Esophagus muscularis mucosa (tissue), 4 donors: ENCODE measurements at places on chromosomes 7 and 10. TPM values are rescaled to one million over a fixed set of nuclear protein-coding genes. Genes with fewer than 3 reads are reported as not detected.

DNA sequence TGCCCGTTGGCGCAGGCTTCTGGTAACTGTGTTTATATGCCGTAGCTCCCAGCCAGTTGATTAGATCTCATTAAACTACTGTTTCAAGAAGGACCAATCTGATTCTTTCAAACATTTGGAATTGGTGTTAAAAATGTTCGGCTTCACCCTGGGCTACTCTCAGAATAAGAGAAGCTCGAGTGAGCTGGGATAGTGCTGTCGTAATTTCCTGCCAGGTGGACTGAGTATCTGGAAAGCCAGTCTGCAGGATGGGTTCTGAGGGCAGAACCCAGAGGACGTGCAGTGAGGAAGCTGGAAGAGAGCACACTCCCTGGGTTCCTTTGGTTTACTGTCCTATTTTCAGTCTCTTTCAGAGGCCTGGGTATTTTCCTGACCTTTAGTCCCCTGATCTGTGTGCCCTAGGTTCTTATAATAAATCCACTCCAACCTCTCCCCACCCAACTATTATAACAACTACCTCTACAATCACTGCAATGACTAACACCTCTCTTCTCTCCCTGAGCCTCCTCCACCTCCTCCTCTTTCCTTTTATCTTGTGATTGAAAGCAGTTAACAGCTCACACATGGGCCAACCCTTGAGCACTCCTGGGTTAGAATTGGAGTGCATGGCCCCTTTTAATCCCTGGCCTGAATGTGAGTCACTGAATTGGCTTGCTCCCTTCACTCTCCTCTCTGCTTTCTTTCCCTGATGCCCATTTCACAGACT is 63.0 kb downstream of the AOAH start:
- H3K27ac ChIP-seq, result no peak overlapping the region
- H3K36me3 ChIP-seq, result no peaks in the 10 kb centered on the region
- DNase-seq, result peak; percentile 75
- H3K4me1 ChIP-seq, result no peaks in the 10 kb centered on the region
- H3K27me3 ChIP-seq, result no peaks in the 10 kb centered on the region
- no peak overlapping the region for H3K4me3 ChIP-seq

DNA sequence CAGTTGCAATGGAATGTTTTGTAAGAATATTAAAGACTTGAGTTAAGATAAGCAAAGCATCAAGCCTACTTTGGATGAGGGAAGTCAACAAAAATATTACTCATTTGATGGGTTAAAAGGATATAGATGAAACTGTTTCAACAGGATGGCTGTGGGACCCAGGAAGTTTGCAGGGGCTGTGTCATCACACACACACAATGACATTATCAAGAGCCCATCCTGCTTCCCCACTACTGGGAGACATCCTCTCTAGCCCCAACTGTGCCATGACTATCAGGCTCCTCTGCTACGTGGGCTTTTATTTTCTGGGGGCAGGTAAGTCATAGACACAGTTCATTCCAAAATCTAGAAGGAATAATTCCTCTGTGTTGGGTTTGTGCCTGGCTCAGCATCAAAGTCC is 78.8 kb upstream of the PRSS1 start:
- no peak for DNase-seq
- no peaks in the 10 kb centered on the region for H3K4me1 ChIP-seq
- H3K36me3 ChIP-seq, result no peaks in the 10 kb centered on the region
- H3K27ac ChIP-seq, result no peak overlapping the region
- H3K4me3 ChIP-seq, result no peak overlapping the region

- H3K4me1 ChIP-seq, result peaks cover 97% of the 10 kb centered on the region
- peak overlapping the region; percentile 84 for H3K27ac ChIP-seq
- no peak for DNase-seq
- no peaks in the 10 kb centered on the region for H3K27me3 ChIP-seq
- H3K4me3 ChIP-seq, result no peak overlapping the region
- H3K36me3 ChIP-seq, result no peaks in the 10 kb centered on the region
These were observed 96.2 kb downstream of the C10orf105 start for GRCh38 chr10:71623098-71623985.

The DBF4 gene
- total RNA-seq, result 9.8 TPM

- H3K4me1 ChIP-seq, result no peaks in the 10 kb centered on the region
- no peak for DNase-seq
- H3K27ac ChIP-seq, result no peak overlapping the region
- H3K36me3 ChIP-seq, result no peaks in the 10 kb centered on the region
- no peak overlapping the region for H3K4me3 ChIP-seq
These were observed 40.4 kb upstream of the DLX5 start for GRCh38 chr7:97064972-97065587.

The HOXA10 gene
- total RNA-seq, result not detected

DNA sequence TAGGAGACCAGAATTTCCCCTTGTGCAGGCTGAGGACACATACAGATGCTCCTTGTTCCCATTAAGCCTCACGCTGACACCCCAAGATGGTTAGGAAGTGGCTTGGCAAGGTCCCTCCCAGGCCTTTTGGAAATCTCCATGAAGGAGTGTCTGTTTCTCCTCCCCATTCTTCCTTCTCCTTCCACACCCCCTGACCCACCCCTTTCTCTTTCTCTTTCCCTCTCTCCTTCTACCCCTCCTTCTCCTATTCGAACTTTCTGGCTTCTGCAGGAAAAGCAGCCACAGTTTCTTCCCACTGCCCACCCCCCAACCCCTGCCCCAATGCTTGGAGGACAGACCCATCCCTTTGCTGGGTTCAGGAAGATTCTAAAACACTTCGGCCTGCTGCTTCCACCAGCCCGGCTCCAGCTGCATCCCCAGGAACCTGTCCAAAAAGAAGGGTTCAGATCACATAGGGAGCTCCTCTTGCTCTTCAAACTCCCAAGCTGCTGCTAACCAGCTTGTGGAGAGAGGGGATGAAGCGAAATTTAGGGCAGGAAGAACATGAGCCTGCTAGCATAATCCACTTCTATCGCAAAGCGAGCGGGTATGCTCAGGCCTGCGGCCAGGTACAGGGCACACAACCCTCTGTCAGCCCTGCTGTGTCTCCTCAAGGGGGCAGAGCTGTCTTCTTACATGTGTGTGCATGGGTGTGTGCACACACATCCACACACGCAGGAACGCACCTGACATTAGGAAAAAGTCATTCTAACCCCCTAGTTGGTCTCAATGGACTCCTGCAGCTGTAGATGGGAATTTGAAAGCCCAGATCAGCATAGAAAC is 80.4 kb downstream of the PPP1R3C start:
- DNase-seq, result no peak
- H3K4me3 ChIP-seq, result no peak overlapping the region
- no peaks in the 10 kb centered on the region for H3K36me3 ChIP-seq
- peaks cover 14% of the 10 kb centered on the region for H3K4me1 ChIP-seq

- no peak overlapping the region for H3K27ac ChIP-seq
- H3K36me3 ChIP-seq, result no peaks in the 10 kb centered on the region
- H3K4me1 ChIP-seq, result peaks cover 21% of the 10 kb centered on the region
- DNase-seq, result no peak
These were observed 34.1 kb upstream of the NMT2 start for GRCh38 chr10:15202639-15203038.

DNA sequence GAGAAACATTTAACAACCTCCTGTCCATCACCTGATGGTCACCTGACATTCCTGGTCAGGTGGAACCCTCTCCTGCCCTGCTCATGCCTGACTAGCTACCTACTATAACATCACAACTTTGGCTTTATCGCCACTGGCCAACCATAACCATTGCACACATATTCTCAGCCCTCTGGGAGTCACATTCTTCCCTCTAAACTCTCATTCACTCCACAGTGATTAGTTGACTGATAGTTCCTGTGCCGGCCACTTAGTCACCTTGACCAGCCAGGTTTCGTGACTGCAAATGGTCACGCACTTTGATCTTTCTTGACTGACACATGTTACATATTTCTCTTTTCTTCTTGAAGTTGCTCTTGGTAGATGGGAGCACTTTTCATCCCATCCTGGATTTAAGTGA is 50.1 kb downstream of the GNAI1 start:
- H3K4me1 ChIP-seq, result no peaks in the 10 kb centered on the region
- no peaks in the 10 kb centered on the region for H3K27me3 ChIP-seq
- H3K36me3 ChIP-seq, result no peaks in the 10 kb centered on the region
- H3K27ac ChIP-seq, result no peak overlapping the region
- H3K4me3 ChIP-seq, result no peak overlapping the region
- no peak for DNase-seq

DNA sequence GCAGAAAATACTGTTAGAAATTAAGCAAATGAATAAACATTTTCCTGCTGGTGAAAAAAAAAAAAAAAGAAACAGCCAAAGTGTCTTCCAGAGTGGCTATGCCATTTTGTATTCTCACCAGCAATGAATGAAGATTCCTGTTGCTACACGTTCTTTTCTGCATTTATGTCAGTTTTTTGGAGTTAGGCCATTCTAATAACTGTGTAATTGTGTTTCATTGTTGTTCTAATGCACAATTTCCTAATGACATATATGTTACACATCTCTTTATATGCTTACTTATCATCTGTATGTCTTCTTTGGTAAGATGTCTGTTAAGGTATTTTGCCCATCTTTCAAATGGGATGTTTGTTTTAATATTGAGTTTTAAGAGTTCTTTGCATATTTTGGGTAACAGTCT is 213.7 kb downstream of the ITGB1 start:
- no peaks in the 10 kb centered on the region for H3K27me3 ChIP-seq
- peaks cover 5% of the 10 kb centered on the region for H3K36me3 ChIP-seq
- no peak for DNase-seq
- H3K4me1 ChIP-seq, result no peaks in the 10 kb centered on the region
- no peak overlapping the region for H3K4me3 ChIP-seq

GRCh38 chr10:29408847-29409240 is 120.0 kb downstream of the LYZL1 start:
- no peak for DNase-seq
- H3K4me3 ChIP-seq, result peak overlapping the region; percentile 80
- H3K27ac ChIP-seq, result peak overlapping the region; percentile 89
- H3K4me1 ChIP-seq, result peaks cover 29% of the 10 kb centered on the region

The PKD1L1 gene
- total RNA-seq, result 1.7 TPM

DNA sequence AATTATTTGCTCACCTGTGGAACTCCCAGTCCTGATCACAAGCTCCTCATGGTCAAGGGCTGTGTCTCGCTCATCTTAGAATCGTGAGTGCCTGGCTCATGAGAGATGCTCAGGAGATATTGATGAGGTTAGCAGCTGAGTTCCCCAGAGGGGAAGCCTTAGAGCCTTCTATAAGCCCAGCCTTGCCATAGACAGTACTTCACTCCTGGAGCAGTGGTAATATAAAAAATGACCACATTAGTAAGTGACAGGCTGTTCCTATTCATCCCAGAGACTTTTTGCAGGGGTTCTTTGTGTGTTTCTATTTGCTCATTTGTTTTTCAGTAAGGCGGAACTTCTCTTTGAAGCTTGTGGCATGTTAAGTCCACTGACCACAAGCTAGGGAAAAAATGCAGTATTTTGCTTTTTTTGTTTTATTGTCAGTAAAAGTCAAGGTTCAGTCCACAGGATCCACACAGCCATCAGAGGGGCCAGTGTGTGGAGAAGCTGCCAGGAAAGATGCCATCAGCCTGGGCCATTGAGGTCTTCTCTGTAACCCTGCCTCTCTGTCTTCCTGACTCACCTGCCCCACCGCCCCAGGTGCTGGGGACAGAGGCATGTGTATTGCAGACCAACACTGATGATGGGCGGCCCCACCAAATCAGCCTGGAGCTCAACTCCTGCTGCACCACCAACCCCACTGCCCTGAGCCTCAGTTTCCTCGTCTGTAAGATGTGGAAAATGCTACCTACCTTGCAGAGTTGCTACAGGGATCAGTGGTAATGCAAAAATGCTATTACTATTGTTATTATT is 36.4 kb upstream of the JCAD start:
- H3K4me3 ChIP-seq, result no peak overlapping the region
- no peak overlapping the region for H3K27ac ChIP-seq
- no peak for DNase-seq

- H3K27ac ChIP-seq, result no peak overlapping the region
- no peak overlapping the region for H3K4me3 ChIP-seq
- DNase-seq, result no peak
These were observed 120.0 kb upstream of the PLPP4 start for GRCh38 chr10:120336911-120337540.

DNA sequence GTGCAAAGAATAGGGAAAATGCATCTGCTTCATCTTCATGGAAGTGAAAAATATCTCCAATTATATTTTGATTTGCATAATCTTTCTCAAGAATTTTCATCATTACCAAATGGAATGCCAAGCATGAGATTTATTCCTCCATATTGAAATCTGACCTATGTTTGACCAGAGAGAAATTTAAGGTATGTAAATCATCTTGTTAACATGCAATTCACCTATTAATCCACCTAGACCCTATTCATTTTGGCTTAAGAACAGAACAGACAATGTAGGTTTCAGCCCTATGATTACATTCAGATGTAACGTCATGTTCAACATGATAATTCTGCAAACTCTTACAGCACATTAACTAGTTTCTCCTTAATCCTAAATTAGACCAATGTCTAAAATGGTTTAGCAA is 30.8 kb upstream of the TMEM140 start:
- DNase-seq, result no peak
- H3K27me3 ChIP-seq, result no peaks in the 10 kb centered on the region
- no peaks in the 10 kb centered on the region for H3K4me1 ChIP-seq
- no peak overlapping the region for H3K4me3 ChIP-seq
- H3K36me3 ChIP-seq, result no peaks in the 10 kb centered on the region

DNA sequence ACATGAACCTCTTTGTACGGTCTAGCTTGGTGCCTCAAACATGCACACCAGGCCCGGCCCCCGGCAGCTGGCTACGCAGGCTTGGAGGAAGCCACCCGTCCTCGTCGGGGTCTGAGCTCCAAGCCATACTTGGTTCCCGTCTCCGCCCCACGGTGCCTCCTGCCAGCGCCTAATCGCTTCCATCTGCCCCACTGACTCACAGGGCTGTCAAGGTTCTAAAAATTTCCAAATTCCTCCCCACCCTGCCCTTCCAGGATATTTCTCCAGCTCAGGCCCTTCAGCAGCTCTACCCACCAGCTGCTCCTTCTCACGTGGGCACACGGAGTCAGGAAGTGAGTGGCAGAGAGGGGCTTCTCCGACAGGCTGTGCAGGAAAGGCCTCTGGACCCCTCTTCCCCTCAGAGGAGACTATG is 38.8 kb downstream of the TMEM270 start:
- no peaks in the 10 kb centered on the region for H3K27me3 ChIP-seq
- peak; percentile 92 for DNase-seq
- peaks cover 31% of the 10 kb centered on the region for H3K4me1 ChIP-seq
- H3K27ac ChIP-seq, result peak overlapping the region; percentile 63
- no peaks in the 10 kb centered on the region for H3K36me3 ChIP-seq

DNA sequence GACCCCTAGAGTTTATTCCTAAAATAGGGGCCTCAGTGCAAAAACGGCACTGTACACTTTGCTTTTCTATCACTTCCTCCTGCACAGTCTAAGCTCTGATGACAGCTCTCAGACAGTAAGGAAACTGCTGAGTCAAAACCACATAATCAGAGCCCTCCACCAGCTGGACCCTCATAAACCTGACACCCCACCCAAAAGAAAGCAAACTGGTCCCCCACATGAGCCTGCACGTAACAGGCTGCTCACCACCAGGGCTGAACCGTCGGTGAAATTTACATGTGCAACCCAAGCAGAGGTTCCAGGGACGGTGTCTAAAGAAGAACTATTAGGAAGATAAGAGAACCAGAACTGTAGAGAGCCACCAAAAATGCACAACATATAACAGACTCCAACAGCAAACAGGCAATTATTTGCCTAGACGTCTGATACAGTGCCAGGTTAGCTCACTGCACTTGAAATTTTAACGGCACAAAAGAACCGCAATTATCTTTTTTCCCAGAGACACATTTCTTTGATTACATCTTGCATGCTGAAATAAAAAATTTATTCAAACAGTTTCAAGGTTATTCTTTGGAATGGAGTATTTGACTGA is 19.6 kb downstream of the SGMS1 start:
- no peaks in the 10 kb centered on the region for H3K27me3 ChIP-seq
- no peak overlapping the region for H3K4me3 ChIP-seq
- H3K27ac ChIP-seq, result peak overlapping the region; percentile 78
- no peaks in the 10 kb centered on the region for H3K36me3 ChIP-seq
- no peak for DNase-seq
- peaks cover 51% of the 10 kb centered on the region for H3K4me1 ChIP-seq

The WDR37 gene
- total RNA-seq, result 9.1 TPM
